GM12878 (cell line): ENCODE measurements at places on chromosomes 13 and 19. TPM values are rescaled to one million over a fixed set of nuclear protein-coding genes. Genes with fewer than 3 reads are reported as not detected.
A peak's percentile ranks its signal among the peaks of the same experiment; 100 is the strongest.

DNA sequence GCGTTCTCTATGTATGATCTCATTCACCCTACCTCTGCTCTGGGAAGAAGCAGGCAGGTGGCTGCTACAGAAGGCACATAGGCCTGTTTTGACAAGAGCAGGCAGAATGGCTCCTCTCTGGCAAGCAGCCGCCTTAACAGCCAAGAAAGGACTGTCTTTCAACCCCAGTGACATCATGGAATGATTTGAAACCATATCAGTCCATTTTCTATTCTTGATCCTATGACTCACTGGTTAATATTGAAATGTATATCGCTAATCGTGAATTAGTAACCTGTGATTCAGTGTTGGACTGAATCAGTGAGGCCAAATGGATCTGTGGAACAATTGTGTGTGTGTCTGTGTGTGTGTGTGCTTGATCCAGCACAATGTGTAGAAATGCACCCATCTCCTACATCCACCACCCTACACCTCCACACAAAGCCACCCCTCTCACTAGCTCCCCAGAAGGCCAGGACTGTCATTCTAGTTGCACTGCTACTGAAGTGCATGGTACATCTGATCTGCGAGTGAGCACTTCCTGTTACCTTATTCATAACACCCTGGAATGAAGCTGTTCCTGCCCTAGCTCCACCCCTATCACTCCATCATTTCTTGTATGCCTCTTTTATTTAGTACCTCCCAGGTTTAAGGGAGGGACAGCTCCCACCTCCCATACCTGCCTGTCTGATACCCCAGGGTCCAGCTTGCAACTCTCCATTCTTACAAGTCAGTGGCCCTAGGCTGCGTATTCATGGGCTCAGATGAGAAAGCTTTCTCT lies 460.0 kb downstream of the FOXO1 start:
- no peak for DNase-seq

DNA sequence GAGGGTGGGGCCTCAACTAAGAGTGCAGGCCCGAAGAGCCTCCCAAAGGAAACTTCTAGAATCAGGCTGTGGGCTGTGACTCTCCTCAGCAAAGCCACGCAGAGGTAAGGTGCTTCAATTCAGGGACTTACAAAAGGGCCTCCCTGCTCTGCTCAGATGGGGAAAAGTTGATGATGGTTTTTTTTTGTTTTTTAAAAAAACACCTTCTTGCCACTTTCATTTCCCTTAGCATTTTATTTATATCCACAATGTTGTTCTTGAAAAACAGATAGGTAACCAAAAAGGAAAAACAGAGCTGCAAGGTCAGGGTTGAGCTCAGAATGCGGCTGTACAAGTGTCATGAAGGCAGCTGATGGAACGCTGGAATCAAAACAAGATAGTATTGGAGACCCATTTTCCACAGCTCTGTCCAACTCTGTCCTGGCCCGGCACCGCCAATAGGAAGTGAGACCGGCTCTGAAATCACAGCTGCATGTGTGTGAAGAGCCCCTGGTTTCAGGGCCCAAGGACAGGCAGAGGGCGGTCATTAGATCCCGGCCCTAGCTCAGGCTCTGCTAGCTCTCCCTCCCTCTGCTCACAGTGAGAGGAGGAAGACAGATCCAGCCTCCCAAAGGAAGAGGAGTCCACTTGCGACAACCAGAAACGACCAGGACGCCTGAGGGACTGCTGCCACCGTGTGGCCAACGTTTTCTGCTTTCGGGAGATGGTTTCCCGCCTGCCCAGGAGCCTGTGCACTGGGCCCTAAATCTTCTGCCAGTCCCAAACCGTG lies 58.3 kb downstream of the KLF2 start:
- DNase-seq: no peak

DNA sequence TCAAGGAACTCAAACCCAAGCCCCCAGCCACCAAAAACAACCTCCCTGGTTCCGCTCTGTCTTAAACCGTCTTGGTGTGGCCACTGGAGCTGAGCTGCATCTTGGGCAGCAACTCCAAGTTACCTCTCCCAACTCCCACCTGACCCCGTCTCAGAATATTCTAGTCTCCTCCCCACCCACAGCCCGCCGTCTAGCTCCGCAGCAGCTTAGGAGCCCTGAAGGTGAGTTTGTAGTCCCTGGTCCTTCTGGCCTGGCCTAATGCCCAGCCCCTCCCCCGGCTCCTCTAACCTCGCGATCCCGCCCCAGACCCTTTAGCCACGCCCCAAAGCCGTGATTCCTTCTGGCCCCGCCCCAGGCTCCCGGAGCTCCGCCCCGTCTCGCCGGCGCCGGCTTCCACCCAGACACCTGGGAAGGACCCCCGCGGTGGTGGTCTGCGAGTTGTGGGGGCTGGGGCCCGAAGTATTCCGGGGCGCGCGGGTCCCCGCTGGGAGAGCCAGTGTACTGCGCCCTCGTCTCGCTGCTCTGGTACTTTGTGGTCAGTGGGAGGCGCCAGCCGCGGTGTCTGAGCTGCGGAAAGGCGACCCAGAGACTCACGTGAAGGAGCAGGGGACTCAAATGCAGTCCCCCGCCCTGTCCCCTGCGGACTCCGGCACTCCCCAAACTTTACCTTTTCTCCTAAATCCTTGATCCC lies 2.5 kb upstream of the LHB start:
- DNase-seq: no peak

DNA sequence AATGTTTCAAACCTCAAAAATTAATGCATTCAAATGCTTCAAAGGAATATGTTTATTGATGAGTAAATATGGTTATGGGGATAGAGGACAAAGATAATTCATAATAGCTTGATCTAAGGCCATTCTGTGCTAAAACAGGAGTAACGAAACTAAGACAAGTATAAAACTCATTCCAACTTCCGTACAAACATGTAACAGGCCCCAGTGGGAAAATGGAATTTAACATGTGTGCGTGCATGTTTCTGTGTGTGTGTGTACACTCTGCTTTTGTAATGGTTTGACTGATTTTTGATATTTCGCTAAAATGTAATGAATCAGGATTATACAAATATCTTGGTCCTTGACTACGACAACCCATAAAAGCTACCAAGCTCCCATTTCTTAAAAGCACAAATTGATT lies 91.0 kb downstream of the KLF12 start:
- DNase-seq: no peak

Gene SLITRK1
- total RNA-seq: 0.38 and 0.40 TPM in 2 replicates

DNA sequence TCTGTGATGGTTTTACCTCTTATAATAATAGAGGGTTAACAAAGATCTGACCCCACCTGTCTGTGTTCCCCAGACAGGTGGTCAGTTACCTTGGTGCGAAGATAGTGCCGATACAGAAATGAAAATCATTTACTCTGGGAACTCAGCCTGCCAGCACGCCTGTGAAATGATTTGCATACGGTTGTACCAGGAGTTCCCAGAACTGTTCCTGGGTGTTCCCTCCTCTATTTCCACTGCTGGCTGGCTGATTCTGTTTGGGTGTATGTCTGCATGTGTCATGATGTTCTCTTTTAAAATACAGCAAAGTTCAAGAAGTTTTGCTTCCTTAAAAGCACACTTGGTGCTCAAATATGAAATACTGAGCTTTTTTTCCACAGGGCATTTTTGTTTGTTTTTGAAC lies 527.1 kb downstream of the FGF9 start:
- no peak for DNase-seq

DNA sequence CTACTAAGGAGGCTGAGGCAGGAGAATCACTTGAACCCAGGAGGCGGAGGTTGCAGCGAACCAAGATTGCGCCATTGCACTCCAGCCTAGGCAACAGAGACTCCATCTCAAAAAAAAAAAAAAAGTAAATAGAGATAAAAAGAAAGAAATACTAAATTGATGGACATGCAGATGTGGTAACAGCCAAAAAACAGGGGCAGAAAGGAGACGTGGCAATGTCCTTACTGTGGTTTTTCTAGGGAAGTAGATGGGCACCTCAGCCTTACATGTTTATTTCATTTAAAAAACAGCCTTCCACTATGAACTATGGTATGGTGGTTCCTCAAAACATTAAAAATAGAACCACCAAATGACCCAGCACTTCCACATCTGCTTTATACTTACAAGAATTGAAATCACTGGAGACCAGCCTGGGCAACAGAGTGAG lies 6.5 kb upstream of the EIF3G start:
- no peak for DNase-seq

Gene MBD3L2
- total RNA-seq: not detected in 2 replicates

GRCh38 chr19:10577951-10578350 lies 9.2 kb downstream of the AP1M2 start:
- no peak for DNase-seq

- peak; percentile 84 for DNase-seq
Measured at GRCh38 chr13:75762076-75762937, 126.2 kb downstream of the LMO7 start.

Gene MAB21L1
- total RNA-seq: not detected in 2 replicates

DNA sequence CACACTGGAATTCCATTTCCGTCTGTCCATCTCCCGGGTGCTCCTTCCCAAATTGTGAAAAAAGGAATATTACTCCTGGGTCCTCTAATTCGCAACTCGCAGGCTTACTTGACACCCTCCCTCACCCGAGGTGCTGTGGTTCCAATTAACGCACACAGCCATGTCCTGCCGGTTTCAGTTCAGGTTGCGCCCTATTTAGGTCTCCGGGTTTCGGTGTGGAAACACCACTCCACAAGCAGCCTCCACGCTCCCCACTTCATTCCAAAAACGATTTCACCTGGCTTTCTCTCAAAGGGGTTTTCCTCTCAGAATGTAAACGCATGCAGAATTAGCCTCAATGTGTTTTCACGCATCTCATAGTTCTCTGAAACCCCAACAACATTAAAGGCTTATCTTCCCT lies 37.9 kb downstream of the NAXD start:
- DNase-seq: no peak

Gene P2RY11
- total RNA-seq: 42.0 and 46.5 TPM in 2 replicates

GRCh38 chr19:41428481-41428859 lies 1.3 kb upstream of the B3GNT8 start:
- no peak for DNase-seq

DNA sequence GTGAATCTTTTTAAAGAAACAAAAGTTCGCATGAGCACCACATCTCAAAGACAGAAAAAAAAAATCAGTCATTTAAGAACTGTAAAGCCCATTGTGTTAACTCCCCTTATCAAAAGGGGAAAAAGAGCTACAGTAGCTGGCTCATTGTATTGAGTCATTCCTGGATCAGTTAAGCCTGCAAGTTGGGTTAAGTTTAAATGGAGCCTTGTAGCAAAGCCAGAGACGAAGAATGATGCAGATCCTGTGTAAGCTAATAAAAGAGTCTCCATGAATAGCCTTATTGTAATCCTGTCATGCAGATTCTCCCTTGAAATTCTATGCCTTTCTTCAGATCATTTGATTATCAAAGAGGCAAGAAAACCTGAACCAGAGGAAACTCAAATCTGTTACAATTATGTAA lies 83.8 kb downstream of the CRYL1 start:
- DNase-seq: no peak

Gene ZNF490
- 8.4 TPM in 2 replicates for total RNA-seq

Gene KXD1
- 109 and 111 TPM in 2 replicates for total RNA-seq

Gene PRSS57
- not detected in 2 replicates for total RNA-seq

Gene EDDM13
- total RNA-seq: not detected in 2 replicates
